ENCODE measurements at places on chromosomes 13 and 19.

DNA sequence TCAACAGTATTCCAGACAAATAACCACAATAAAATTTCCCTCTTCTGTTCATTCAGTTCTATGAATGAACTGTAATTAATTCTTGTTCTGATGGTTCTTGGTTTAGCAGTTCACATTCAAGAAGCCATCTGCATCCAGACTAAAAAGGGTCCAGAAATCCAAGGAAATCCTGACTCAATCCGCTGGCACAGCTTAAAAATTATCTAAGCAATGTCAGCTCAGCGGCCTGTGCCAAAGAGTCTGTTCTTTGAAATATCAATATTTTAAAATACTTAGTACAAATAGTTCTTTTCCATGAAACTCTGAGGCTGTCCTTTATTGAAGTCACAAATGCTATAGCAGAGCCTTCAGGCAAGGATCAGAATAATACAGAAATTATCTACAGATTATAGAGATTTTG is 57.2 kb downstream of the DHRS12 start:
- no peak for DNase-seq

DNA sequence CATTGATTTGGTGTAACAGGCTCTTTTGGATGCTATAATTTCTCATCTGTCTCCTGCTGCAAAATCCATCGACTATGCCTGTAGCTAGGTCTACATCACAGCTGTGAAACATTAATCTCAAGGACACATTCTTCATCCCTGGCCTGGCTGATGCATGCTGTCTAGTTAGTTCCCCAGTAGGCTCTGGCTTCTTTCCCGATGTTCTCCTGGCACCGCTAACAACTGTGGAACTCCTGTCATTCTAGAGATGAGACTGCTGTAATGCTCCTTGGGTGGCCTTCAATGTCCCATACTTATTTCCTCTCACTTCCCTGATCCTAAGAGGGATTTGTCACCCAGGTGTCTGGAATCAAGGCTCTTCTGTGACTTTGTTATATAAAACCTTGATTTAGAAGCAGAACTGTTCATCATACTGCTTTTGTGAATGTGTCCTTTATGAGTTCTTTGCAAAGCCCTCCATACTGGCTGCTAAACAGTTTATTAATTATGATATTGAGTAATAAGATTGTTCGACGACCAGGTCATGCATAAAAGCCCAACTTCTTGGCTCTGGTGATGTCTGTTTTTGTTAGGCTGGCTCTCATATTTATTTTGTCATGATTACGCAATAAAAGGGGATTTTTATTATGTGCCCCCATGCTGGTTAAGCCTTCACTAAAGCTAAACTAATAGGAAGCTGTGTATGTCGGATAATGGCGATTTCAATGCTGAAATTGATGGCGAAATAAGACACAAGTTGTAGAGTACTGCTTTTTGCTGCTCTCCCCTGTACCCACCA is 227.5 kb downstream of the DCT start:
- DNase-seq: no peak

- no peak for DNase-seq
Measured at GRCh38 chr13:43911871-43912270, 32.2 kb downstream of the LACC1 start.

GRCh38 chr19:45591004-45591637 is 6.5 kb upstream of the OPA3 start:
- DNase-seq: peak; percentile 43

DNA sequence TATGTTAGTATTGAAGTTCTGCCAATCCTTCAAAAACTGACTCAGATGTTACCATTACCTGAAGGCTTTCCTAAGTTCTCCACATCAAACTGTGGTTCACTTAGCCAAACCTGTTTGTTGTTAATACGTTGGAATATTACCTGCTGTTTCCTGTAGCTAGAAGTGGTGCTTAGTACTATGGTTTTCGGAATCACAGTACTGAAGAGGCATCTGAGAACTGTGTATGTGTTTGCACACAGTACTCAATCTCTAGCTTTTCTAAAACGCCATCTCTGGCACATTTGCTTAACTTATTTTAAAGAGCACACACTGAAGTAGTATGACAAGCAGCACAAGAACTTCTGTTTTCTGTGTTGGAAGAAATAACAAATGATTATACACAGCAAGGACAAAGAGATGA is 248.2 kb downstream of the SHISA2 start:
- DNase-seq: no peak

- no peak for DNase-seq
Measured at GRCh38 chr13:98482476-98483444, 94.1 kb downstream of the STK24 start.

GRCh38 chr13:41919031-41919740 is 41.7 kb downstream of the VWA8 start:
- no peak for DNase-seq

GRCh38 chr13:112263152-112263551 is 113.0 kb upstream of the SPACA7 start:
- no peak for DNase-seq

DNA sequence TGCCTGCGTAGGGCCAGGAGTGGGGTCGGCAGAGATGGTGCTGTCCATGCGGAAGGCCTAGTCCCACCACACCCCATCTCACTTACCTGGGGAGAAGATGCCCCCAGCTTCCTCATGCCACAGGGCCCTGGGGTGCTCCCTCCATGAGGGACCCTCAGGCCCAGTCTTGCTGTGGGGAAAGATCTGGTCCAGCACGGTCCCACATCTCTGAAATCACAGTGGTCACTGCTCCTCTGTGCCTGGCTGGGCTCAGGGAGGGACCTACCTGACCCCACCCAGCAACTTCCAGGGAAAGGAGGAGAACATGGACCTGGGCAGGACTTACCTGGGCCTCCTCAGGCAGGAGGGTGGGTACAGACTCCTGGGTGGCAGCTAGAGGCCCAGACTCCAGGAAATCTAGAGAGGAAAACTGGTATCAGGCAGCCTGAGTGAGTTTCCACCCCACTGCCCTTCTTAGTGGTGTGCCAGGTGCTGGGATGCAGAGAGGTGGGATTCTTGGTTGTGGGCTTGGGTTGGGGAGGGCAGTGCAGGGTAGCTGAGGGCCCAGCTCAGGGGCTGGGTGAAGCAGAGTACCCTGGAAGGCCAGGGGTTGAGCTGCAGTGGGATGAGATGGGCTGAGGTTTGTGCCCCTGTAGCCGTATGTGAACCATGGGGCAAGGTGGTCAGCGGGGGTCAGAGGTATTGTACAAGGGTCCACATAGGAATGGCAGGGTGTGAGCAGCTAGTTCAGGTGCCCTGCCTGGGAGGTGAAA is 3.8 kb downstream of the MZF1 start:
- no peak for DNase-seq

GRCh38 chr13:110873639-110874507 is 41.0 kb downstream of the ANKRD10 start:
- DNase-seq: no peak

DNA sequence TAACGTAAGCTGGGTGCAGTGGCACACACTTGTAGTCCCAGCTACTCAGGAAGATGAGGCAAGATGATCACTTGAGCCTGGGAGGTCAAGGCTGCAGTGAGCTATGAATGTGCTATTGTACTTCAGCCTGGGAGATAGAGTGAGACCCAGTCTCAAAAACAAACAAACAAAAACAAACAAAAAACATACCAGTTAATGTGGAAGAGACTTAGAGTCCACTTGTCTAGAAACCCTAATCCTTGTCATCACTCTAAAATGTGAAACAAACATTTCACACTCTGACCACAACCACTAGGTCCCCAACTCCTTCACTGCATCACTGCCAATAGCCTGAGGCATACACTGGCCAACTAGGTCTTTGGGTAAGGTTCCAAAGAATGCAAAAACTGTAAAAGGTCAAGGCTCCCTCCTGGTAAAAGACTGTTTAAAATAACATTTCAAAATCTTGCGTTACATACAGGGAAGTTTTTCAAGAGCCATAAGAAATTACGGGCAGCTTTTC is 28.6 kb upstream of the CYP2B6 start:
- DNase-seq: no peak

GRCh38 chr19:7734220-7735203 is 2.6 kb upstream of the CLEC4G start:
- DNase-seq: no peak

DNA sequence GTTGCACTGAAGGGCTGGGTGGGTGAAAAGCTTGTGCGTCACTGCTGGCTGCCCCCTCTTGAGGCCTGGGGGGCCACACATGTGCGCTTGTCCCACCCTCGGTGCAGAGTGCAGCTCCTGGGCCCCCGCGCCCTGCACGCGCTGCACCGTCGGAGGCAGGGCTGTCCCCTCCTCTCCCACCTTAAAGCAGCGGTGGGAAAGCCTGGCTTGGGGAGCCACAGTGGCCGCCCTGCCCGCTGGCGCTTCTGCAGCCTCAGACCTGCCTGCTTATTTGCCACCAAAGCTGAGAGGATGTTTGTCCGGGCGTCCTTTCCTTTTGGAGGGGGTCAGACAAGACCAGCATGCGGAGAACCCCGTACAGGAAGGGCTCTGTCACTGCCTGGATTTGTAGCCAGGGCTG is 26.7 kb downstream of the PLEKHJ1 start:
- no peak for DNase-seq
